ENCODE measurements at places on chromosomes 4 and X.

GRCh38 chrX:155086202-155086840 lies 15.0 kb downstream of the BRCC3 start:
- peak; percentile 57 for DNase-seq

- DNase-seq, result no peak
Measured at GRCh38 chr4:154004016-154004415, 215.1 kb upstream of the SFRP2 start.

GRCh38 chr4:106056914-106057313 lies 161.6 kb downstream of the NPNT start:
- DNase-seq, result no peak

- DNase-seq, result no peak
Measured at GRCh38 chr4:155578726-155579370, 87.8 kb upstream of the GUCY1A1 start.

GRCh38 chrX:125791787-125792186 lies 374.3 kb downstream of the DCAF12L2 start:
- DNase-seq, result no peak

DNA sequence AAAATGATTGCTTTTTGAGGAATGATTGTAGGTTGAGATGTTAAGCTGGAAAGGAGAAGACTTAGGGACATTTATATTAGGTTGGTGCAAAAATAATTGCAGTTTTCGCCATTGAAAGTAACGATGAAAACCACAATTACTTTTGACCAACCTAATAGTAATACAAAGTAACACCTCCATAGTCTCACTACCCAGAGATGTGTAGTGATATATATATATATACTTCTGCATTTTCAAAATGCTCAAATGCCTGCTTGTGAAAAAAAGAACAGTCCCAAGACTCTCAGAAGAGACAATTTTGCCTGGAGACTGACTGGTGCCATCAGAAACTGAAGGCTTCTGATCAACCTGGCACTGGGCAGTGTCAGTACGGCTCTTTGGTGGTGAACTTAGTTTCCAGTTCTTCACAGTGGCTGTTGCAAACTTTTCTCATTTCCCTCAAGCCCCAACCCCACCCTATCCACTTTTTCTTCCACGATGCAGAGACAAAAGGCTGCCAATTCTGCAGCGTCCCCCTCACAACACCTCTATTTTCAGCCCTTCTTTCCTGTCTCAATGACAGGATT lies 35.1 kb upstream of the TAPT1 start:
- no peak for DNase-seq

DNA sequence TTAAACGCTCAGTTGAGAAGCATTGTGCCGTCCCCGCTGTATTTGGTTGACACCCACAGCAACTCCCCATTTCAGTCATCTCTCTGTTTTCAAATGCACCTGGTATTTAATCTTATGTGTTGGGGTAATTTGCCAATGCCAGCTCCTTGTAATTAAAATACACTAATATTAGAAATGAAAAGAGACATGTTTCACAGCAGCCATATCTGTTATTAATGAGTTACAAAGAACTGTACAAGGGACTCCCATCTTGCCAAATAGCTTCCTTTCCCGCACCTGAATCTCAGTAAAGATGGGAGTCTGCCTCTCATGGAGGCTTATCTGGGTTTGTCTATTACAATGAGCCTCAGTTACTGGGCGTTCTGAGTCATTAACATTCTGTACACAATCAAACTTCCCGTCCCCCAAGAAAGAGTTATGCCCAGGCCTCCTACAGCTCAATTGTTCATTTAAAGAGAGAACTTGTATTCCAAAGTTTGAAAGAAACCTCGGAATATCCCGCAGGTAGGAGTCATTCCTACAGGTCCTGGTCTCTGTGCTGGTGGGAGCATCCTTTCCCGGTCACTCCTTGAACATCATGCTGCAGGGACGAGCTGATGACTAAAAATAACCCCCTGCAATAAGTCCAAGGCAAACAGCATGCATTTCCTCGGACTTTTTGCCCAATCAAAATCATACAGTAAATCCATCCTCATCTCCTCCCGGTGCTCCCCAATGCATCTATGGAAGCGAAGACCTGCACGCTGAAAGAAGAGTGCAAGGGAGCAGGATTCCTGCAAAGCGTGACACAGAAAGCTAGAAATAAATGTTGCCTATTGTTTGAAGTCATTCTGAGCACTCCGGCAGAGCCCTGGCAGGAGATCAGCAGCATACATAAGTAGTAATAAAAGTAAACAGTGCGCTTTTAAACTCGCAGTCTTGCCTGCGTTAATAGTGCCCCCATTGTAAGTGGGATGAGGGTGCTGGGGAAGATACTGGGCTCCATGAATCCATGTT lies 926 bp downstream of the NDP start:
- DNase-seq, result no peak

DNA sequence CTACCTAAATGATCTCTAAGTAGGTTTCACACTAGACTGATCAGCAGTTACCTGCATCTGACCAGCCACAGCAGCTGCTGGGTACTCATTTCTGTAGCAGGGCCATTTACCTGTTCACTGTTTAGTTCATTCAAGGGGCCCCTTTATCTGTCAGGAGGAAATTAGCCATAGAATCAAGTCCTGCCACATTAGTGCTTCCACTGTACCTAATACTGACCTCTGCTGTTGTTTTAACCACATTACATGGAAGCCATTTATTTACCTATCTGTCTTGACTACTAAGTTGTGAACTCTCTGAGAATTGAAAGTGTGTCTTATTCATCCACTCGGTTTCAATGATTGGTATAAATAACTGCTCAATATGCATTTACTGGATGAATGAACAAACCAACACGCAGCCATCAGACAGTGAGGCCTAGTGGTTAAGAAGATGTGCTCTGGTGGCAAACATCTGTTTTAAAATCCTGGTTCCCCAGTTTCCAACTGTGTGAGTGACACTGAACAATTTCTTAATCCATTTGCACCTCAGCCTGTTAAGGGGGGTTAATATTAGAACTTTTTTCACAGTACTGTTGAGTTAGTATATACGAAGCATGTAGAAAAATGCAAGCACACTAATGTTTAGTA lies 30.0 kb upstream of the ANXA5 start:
- DNase-seq, result peak; percentile 78

GRCh38 chr4:175054980-175055379 lies 136.8 kb downstream of the ADAM29 start:
- DNase-seq, result no peak

DNA sequence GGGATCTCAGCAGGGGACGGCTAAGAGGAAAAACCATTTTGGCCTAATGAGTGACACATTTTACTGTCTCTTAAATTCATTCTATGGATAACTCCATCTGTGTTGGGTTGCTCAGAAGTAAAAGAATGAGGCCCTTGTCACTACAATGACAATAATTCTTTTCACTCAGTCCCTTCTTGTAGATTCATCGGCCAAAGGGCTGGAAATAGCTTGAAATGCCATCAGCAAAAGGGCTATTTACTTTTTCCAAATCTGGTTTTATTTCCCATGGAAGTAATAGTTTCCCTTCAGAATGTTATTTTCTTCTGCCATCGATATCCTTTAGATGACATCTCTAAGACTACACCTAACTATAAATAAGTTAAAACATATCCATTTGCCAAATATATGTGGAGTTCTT lies 7.4 kb downstream of the MEPE start:
- DNase-seq, result no peak

- no peak for DNase-seq
Measured at GRCh38 chrX:129642641-129643040, 12.1 kb downstream of the APLN start.

DNA sequence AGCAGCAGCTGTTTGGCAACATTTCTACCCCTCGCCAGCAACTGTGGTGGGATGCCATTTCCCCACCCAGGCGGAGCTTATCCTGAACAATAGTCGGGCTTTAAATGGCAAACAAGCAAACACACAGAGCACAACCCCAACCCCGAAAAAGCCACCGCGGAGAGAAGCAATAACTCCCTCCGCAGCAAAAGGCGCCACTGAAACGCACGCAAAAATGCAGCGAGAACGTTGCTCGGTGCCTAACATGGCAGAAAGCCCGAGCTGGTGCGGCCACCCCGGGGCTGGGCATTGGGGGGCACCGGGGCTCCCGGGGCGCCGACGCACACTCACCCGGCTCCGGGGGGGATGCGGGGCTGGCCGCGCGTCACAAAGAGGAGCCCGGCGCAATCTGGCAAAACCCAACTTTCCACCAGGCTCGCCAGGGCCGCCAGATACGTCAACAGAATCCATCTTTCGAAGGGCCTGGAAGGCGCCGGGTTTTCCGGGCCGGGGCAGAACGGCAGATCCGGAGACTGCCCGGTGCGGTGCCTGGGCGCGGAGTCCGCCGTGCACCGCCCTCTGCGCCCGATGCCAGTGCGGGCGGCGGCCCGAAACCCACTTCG lies 818 bp downstream of the RAI2 start:
- no peak for DNase-seq

DNA sequence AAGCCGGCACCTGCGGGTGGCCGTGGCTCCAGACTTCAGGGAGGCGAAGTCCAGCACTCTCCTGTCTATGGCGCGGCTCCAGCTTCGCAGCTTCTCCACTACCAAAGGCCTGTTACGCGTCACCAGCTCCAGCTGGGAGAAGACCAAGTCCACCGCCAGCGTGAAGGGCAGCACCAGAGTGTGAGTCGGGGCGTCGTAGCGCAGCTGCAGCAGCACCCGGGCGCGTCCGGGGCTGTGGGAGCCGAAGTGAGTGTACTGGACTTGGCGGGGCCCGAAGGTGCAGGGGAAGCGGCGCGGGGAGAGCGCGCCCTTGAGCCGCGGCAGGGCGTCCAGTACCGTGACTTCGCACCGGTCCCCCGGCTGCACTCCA lies 444 bp downstream of the FREM3 start:
- peak; percentile 39 for DNase-seq

DNA sequence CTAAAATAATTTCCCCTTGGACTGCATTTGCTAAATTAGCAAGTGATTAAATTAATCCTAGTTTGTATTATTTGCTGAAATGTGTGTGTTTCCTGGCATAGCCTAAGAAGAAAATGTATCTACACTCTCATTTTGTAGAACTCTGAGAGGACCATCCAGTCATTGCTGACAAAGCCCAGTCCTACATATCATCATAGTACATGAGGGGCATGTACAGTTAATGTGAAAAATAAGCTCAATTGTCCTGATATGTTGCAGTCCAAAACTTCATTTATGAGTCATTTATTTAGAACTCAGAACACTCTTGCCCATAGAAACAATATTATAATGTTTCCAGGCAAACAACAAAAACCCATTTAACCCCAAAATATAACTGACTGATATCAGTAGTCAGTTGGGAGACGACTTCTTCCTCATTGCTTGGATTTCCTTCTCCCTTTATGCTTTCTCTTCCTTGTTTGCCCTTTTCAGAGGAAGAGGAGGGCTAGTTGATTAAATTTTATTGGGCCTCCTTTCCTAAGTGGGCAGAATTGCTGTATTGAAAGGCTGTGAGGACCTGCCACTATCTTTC lies 26.9 kb upstream of the BBS12 start:
- no peak for DNase-seq

DNA sequence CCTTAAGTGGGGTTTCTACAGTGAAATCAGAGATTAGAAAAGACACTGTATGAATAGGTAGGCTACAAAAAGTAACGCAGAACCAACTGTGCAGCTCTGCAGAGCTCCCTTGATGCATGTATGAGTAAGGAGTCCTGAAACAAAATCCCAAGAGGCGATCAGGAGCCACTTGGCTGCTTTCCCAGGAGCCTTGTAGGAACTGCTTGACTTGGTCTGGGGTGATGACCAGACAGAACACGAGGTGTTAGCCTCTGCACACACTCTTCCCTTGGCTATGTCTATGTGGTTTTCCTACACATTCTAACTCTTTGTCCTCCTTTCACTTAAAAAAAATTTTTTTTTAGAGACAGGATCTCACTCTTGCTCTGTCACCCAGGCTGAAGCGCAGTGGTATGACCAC lies 22.8 kb upstream of the AP1S2 start:
- no peak for DNase-seq

- DNase-seq, result no peak
Measured at GRCh38 chr4:79498282-79498681, 90.3 kb upstream of the GK2 start.

GRCh38 chr4:4446434-4446833 lies 59.5 kb downstream of the NSG1 start:
- DNase-seq, result no peak

All from erythroblast (primary cell).